ENCODE measurements at places on chromosomes 2 and 18.

DNA sequence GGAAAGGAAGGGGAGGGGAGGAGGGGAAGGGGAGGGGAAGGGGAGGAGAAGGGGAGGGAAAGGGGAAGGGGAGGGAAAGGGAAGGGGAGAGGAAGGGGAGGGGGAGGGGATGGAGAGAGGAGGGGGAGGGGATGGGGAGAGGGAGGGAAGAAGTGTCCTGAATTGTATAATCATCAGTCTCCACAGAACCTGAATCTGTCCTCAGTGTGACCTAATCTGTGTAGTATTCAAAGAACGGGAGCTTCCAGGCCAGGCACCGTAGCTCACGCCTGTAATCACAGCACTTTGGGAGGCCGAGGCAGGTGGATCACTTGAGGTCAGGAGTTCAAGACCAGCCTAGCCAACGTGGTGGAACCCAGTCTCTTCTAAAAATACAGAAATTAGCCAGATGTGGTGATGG, 41.1 kb upstream of the CCDC150 start:
- DNase-seq: no peak

GRCh38 chr2:64277101-64277849, 133.1 kb upstream of the PELI1 start:
- DNase-seq: no peak

DNA sequence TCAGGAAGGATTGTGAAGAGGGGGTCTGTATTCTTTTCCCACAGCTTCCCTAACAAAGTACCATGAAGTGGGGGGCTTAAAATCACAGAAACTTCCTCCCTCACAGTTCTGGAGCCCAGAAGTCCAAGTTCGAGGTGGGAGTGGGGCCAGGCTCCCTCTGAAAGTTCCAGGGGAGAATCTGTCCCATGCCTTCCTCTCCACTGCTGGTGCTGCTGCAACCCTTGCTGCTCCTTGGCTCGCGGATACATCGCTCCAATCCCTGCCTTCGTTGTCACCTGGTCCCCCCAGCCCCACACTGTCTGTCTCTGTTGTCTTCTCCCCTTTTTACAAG, 134.1 kb downstream of the DDX1 start:
- DNase-seq: no peak

- DNase-seq: no peak
Measured at GRCh38 chr2:201559067-201559710, 84.1 kb downstream of the TMEM237 start.

GRCh38 chr2:240060977-240061591, 7.8 kb upstream of the OR6B3 start:
- no peak for DNase-seq

- no peak for DNase-seq
Measured at GRCh38 chr18:78820161-78820834, 159.3 kb upstream of the SALL3 start.

- DNase-seq: no peak
Measured at GRCh38 chr18:46531482-46531881, 125.5 kb downstream of the LOXHD1 start.

DNA sequence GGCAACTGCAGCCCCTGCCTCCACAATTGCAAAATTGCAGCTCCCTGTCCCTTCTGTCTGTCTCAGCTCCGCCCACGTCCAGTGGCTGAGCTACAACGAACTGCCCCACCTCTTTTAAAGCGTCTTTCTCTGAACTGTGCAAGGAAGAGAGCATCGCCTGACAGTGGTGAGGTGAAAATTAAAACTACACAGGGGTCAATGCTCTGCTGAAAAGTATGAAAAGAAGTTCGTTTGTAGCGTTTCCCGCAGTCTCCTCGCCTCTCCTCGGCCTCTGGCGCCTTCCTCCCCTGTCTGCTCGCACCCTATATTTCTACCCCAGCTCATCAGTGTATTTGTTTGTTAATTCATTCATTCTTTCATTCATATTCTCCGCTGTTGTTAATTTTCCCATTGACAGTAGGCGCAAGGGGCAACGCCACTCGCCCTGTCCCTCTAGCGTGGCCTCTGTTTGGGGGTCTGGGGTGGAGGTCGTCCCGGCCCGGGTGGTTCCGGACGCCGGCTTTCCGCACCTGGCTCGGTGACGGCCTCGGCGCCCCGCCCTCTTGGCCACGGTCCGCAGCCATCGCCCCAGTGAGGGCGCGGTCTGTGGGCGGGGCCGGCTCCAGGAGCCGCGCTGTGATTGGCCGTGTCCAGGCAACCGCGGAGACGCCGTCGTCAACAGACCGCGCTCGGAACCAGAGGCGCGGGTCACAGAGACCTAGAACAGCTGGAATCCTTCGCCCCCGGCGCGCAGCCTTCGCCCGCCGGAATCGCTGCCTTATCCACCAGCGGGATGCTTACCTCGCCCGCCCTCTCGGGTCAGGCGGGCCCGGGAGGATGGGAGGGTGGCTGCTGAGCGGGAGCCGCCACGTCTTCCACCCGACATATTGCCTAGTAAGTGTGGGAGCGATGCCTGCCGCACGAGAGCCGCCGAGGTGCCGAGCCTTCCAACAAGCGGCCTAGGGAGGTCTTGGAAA, at the start of gene VWA3B:
VWA3B (plus strand) TSS at position 677 of the 956 bp plus-strand sequence. CDS start 5,926 bp downstream, outside the sequence.
- peak; percentile 80 for DNase-seq

DNA sequence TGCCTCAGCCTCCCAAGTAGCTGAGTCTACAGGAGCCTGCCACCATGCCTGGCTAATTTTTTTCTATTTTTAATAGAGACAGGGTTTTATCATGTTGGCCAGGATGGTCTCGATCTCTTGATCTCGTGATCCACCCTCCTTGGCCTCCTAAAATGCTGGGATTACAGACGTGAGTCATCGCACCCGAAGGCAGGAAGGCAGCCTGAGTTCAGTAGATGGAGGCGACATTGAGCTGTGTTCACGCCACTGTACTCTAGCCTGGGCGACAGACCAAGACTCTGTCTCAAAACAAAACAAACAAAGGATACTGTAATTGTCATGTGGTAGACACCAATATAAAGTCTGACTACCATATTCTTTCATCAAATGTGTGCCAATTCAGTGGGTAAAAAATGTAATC, 500.9 kb upstream of the DSEL start:
- no peak for DNase-seq

DNA sequence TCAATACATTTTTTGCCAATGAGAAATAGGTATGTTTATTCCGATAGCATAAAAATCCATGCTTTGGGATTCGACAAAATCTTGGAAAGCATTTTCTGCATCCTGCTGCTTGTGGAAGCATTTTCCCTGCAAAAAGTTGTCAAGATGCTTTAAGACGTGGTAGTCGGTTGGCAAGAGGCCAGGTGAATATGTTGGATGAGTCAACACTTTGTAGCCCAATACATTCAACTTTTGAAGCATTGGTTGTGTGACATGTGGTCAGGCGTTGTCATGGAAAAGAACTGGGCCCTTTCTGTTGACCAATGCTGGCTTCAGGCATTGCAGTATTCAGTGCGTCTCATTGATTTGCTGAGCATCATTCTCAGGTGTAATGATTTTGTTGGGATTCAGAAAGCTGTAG, 764.5 kb downstream of the TRIB2 start:
- DNase-seq: no peak

- DNase-seq: no peak
Measured at GRCh38 chr18:12606592-12607315, 51.2 kb downstream of the SPIRE1 start.

GRCh38 chr2:216849987-216850386, 9.9 kb downstream of the TNP1 start:
- DNase-seq: no peak

DNA sequence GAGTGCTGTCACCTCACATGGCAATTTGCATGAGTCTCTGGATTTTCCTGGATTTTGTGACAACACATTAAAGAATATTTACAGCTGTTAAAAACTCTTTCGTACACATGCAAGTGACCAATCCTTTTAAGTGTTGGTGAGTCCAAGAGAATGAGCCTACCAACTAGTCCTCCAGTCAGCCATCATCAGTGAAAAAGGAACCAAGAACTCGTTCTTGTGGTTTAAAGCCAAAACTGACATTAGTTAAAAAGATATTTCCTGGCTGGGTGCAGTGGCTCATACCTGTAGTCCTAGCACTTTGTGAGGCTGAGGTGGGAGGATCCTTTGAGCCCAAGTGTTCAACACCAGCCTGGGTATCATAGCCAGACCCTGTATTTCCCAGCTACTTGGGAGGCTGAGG, 215.4 kb upstream of the ITGA4 start:
- DNase-seq: no peak

DNA sequence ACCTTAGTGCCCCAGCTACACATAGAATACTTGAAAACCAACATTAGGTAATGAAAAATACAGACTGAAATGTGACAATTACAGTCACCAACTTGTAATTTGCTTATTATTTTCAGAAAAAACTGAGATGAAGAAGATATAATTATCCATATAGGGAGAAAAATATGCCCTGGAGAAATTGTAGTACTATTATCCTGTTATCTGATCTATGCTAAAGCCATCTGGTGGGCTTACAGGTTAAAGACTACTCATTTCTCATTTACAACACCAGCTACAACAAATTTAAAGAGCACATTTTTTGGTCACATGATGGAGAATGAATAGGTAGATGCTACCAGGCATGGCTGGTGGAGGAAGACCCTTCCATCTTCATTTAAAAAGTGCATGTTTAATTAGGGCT, 79.6 kb upstream of the NYAP2 start:
- no peak for DNase-seq

DNA sequence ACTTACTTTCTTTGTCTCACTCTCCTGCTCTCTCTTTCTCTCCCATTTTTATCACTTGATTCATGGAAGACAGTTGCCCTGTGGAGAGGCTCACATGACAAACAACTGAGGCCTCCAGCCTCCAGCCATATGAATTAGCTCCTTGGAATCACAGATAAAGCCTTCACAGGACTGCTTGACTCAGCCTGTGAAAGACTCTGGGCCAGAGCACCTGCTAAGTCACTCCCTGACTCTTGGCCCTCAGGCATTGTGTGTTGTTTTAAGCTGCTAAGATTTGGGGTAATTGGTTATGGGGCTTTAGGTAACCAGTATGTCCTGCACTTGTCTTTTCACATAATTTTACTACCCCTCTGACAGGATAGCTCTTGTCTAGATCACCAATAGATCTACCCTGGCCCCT, 334.9 kb downstream of the SOX11 start:
- no peak for DNase-seq

- no peak for DNase-seq
Measured at GRCh38 chr2:61633250-61633649, 95.1 kb upstream of the XPO1 start.

- no peak for DNase-seq
Measured at GRCh38 chr18:41992703-41993102, 37.7 kb downstream of the PIK3C3 start.

GRCh38 chr2:222828572-222828971, 32.3 kb upstream of the ACSL3 start:
- DNase-seq: no peak

DNA sequence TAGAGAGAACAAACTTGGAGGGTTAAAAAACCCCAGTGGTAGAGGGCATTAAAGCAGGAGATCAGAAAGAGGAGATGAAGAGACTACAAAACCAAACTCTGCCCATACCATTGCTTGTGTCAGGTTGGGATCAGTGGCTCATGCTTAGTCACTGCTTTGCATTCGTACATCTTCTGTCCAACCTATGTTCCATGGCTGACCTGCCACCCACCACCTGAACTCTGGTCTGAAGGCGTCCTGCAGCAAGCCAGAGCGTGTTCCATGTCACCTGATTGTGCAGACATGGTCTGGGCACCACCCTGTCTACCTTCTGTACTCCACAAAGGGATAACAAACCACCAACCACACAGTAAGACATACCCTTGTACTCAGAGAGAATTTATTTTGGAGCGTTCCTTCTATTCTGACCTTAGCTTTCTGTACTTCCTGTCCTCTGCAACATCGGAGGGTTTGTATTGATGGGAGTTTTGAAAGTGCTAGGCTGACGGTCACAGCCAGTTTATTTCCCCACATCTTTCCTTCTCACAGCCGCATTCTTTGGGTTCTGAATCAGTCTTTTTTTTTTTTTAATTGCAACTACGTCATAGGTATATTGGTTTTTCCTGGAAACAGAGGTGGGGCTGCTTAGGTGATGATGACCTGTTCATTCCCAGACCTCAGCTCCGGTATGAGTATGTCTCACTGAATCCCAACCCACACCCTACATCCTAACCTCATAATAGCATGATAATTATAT, 88.3 kb downstream of the SOWAHC start:
- DNase-seq: no peak

GRCh38 chr2:189337656-189338055, 103.6 kb upstream of the WDR75 start:
- no peak for DNase-seq

DNA sequence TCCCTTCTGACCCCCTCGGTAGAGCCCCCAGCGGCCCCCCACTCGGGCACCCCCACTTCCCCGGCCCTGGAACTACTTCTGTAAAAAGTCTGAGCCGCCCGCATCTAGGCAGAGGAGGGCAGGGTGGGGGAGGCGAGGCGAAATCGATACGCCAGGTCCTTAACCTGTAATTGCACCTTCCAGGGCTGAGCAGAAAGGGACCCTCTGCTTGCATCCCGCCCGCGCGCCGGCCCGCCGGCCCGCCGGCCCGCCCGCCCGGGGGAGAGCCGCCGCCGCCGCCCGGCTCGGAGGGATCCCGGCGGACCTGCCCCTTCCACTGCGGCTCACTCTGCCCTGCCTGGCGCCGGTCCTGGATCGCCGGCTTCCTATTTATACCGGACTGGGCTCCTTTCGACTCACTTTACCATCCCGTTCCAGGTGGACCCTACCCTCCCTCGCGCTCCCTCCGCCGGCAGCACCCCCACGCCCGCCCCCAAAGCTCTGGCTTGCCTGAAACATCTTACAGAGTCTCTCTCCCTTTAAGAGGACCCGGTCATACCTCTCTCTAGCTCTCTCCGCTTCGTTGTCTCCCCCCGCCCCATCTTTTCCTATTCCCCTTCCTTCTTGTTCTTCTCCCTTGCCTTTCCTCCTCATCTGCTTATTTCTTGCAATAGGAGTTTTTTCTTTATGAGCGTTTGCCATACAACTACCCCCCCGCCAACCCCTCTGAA, 797 bp downstream of the KLHL14 start:
- peak; percentile 44 for DNase-seq

GRCh38 chr2:122368576-122369243, 613.3 kb downstream of the TSN start:
- no peak for DNase-seq

GRCh38 chr2:170771421-170771937, 1.3 kb downstream of the ERICH2 start:
- no peak for DNase-seq

DNA sequence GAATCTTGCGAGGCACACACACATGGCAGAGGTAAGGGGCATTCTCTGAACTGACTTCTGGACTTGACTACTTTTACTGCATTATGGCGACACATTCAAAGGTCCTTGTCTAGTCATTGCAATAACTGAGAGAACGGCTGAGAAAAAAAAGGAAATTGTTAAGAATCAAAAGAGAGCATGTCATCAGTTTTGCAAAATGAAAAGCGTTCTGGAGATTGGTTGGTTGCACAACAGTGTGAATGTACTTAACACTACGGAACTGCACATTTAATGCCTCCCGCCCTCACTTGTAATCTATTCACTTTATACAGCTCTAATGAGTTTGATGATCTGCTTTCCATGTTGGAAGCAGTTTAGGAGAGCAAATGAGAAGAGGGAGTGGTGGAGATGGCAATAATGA, 68.5 kb upstream of the NFU1 start:
- no peak for DNase-seq

GRCh38 chr2:176455816-176456291, 186.6 kb downstream of the MTX2 start:
- DNase-seq: no peak

GRCh38 chr2:62406573-62407043, 99.4 kb downstream of the TMEM17 start:
- DNase-seq: no peak

GRCh38 chr18:13612196-13612997, 114.0 kb downstream of the FAM210A start:
- DNase-seq: peak; percentile 74

GRCh38 chr2:191215230-191215629, 30.0 kb upstream of the MYO1B start:
- DNase-seq: no peak

Measured in memory B cell (primary cell).